MV-4-11 (cell line): ENCODE measurements at places on chromosomes 2 and 18.

DNA sequence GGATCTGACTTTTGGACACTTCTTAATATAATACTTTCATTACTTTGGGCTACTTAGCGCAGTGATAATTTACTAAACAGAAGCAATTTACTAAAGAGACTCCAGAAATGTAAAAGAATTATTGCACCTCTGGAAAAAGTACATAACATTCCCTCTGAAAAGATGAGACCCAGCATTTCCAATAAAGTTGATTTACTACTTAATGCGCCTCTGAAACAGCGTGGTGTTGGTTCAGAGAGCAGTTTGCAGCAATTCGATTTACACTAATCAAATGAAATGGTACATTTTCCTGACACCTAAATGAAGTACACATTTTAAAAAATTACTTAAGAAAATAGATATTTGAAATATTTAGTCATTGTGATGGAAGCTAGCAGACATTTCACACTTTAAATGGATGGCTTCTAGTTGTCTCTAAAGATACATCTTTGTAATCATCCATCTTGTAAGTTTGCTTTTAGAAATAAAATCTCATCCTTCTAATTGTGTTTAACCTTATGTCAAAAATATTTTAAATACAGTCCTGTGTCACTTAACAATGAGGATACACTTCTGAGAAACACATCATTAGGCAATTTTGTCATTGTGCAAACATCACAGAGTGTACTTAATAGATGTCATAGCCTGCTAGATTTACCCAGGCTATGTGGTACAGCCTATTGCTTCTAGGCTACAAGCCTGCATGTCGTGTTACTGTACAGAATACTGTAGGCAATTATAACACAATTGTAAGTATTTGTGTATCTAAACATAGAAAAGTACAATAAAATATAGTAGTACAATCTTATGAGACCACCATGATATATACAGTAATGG lies 284.6 kb upstream of the UBE2E3 start:
- DNase-seq = no peak

DNA sequence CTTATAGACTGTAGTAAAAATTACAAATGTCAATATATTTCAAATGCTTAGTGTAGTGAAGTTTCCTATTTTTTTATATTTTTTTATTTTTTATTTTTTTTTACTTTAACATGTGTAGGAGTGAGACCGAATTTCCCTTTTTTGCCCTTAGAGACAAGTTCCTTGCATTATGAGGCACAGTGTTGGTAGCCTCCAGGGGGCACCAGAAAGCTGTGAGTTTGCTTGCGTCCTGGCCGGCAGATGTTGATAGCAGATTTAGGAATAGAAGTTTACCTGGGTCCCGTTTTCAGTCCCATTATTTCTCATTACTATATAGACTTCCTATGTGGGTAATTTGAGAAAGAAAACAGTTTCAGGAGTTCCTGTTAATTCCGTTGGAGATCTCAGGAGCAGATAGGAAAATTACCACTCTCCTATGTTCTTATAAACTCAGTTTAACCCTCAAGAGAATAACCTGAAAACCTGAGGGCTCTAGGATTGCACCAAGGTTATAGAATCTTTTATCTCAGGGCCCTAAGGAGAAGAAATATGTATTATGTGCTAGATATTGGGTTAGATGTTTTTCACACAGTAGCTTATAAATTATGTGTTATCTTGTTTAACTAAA lies 157.5 kb upstream of the SESTD1 start:
- peak; percentile 40 for DNase-seq

GRCh38 chr2:113281910-113282746 lies 3.4 kb upstream of the PAX8 start:
- no peak for DNase-seq

DNA sequence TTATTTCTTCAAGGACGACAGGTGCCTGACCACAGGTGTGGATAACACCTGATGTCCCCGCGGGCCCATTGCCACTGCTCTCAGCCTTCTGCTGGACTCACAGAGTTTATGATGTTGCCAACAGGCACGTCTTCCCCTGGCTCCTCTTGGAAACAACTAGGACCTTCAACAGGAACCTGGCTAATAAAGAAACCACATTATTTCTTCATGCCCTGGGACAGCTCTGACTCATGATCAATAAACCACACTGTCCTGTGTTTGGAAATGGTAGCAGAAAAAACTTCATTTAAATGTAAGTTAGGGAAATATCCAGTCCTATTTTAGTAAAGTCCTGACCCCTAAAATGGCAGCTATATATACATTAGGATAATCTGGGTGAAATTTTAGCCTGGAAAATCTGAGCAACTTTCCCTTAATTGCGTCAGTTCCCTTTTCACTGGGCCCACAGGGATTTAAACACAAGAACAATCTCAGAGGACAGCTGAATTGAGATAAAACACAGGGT lies 158.9 kb downstream of the VAPA start:
- DNase-seq = peak; percentile 76

DNA sequence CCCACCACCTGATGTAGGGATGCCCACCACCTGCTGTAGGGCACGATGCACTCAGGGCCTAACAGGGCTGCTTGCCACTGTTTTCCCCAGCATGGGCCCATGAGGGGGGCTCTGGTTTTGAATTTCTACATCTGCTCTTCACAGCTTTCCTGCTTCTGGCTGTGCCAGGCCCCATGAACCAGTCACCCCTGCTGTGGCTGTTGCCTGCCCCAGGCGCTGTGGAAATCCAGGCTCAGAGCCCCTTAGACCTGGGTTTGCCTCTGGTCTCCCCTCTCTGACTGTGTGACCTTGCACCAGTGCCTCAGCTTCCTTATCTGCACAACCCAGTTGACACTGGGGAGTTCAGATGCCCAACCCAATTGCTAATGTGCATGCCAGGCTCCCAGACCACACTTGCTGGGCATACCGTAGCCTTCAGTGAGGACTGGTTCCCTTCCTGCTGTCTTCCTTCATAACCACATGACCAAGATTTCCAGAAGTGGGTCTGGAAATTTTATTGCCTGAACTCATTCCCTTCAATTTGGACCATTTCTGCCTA lies 6.0 kb upstream of the MLPH start:
- no peak for DNase-seq

- no peak for DNase-seq
Observed at GRCh38 chr2:52340171-52340570, 1308.2 kb upstream of the NRXN1 start.

- DNase-seq = no peak
Observed at GRCh38 chr18:6069103-6069502, 173.8 kb upstream of the TMEM200C start.

- no peak for DNase-seq
Observed at GRCh38 chr2:101782427-101782792, 84.9 kb downstream of the MAP4K4 start.

DNA sequence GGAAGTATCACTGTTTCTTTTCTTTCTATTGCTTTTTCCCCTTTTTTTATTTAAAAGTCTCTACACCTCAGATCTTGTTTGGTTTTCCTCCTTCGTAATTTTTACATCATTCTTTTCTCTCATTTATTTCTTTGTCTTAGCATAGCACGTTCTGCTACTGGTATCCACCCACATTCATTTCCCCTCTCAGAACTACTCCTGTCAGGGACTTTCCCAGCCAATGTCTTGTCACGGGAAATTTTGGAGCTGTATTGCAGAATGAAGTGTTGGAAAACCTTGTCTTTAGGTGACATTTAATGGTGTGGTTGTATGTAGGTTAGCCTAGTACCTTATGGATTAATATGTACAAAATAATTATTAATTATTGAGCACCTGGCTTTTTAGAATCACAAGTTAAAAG lies 34.0 kb downstream of the TTLL4 start:
- no peak for DNase-seq

DNA sequence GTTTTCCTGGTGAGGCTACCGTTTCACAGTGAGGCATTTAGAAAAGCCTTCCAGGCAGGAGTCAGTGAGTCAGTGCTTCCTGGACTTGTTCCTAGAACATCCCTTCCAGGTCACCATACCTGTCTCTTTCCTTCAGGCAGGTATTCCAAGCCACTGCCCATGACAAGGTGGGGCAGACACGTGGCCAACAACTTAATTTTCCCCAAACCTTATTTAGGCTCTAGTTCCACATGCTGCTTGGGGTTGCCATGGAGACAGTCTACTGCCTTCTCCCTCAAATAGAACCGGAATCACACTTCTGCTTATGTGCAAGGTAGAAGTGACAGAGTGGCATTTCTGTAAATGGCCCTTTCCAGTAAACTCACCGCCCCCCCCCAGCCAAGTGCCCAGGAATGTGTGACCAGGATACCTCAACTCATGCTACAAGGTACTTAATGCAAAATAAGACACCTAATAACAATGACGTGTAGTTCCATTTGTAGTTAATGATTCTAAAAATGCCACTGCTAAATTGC lies 258.3 kb downstream of the PRKCE start:
- DNase-seq = peak; percentile 71

DNA sequence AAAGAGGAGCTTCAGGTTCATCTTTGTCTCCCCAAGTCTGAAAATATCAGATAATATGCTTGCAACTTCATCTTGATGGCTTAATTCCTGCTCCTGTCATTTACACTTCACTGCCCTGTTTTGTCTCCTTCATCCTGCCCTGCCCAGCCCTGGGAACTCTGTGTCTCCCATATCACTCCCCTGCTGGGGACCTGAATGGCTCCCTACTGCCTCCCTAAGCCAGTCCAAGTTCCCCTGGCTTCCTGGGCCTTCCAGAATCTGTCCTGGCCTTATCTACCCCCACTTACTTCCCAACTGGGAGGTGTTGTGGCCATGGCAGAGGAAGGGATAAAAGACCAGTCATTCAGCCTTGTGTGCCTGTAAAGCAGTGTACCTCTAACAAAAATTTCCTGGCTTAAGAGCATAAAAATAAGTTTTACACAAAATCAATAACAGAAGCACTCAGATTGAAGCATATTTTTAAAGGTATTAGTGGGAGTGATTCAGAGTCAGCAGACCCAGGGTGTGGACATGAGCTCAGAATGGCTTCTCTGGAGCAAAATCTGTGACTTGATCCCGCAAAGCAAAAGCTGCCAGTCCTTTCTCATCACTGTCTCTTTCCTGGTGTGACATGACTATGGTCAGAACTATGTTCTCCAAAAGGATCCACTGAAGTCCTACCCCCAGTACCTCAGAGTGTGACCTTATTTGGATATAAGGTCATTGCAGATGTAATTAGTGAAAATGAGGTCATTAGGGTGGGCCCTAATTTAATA lies 59.1 kb downstream of the INO80C start:
- DNase-seq = no peak

GRCh38 chr2:215362562-215362904 lies 50.7 kb downstream of the ATIC start:
- no peak for DNase-seq

DNA sequence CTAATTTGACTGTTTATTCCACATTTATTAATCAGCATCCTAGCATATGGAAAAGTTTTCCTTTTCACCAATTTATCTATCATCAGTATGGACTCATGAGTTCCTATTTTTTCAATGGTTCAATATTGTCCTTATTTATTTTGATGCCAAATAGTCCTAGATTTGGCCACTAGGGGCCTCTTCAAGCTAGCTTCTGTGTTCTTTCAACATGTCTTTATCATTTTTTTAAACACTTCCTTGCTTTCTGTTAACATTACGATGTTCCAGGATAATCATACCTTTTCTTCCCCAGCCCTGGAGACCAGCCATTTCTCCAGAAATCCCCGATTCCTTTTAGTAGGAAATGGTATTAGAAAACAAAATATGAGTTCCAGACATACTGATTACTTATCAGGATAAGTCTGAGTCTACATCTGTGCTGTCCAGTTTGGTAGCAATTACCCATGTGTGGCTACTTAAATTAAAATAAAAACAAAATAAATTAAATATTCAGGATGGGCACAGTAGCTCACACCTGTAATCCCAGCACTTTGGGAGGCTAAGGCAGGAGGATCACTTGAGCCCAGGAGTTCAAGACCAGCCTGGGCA lies 70.6 kb downstream of the RPE start:
- DNase-seq = peak; percentile 45

DNA sequence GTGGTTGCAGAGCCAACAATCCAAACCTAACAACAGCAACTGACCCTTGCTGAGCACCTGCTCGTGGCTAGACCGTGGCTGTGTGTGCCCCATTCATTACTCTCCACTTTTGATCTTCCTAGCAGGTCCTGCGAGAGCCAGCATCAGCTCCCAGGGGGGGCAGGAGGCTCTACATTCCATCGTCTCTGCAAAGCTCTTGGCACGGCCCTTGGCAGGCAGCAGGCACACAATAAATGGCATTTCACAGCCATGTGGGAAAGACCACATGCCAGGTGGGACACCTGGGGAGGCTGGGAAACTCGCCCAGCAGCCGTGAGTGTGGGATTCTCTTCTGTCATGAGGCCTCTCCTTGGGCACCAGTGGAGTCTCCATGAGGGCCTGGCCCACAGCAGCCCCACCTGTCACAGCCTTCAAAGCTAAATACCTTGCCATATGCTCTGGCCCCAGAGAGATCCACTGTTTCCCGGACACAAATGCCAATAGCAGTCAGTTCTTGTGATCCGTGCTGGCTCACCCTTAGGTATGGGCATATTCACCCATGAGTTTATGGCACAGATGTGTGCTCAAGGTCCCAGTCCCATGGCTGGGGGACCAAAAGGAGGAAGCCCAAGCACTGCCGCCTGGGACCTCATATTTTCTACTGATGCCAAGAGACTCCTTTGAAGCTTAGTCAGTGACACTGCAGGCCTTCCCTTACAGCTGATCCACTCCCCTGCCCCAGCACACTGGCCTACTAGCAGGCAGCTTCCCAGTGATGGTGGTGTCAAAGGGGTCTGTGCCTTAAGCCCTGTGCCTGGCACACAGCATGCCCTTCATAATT lies 6.8 kb upstream of the TEX51 start:
- no peak for DNase-seq

GRCh38 chr2:200091126-200091525 lies 135.7 kb downstream of the MAIP1 start:
- no peak for DNase-seq

DNA sequence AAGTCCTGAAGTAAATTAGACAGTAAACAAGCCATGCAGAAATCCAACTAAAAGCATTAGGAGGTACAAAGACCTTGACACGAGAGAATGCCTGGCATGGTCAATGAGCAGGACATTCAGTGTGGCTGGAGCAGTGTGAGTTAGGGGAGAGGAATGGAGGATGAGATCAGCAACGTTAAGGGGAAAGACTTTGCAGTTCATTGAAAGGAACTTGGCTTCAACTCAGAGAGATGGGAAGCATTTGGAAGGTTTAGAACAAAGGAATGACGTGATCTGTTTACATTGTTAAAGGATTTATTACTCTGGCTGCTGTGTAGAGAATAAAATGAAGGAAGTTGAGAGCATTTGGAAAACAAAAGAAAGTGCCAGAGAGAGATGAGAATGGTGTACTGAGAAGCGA lies 621.3 kb downstream of the XIRP2 start:
- no peak for DNase-seq
